ENCODE measurements at places on chromosomes 6 and 20.

- no peak for DNase-seq
Measured at GRCh38 chr20:33160681-33161080, 7.3 kb upstream of the BPIFA2 start.

DNA sequence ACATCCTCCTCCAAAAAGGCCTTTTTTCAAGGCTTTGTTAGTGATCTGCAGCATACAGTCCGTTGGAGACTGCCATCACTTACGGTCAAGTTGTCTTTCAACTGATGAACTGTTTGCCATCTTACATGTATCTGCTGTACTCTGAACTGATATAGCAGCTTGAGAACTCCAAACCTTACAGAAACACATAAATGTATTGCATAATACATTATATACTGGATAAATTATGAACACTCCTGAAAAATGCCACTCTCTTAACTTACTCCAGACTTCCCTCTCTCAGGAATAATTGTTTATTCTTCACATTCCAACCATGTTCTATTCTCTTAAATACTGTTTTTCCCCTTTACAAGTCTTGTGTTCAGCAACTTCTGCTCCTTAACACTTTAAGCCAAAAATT lies 14.6 kb upstream of the RHAG start:
- DNase-seq = no peak

GRCh38 chr20:16246870-16247269 lies 326.4 kb downstream of the KIF16B start:
- DNase-seq = no peak

DNA sequence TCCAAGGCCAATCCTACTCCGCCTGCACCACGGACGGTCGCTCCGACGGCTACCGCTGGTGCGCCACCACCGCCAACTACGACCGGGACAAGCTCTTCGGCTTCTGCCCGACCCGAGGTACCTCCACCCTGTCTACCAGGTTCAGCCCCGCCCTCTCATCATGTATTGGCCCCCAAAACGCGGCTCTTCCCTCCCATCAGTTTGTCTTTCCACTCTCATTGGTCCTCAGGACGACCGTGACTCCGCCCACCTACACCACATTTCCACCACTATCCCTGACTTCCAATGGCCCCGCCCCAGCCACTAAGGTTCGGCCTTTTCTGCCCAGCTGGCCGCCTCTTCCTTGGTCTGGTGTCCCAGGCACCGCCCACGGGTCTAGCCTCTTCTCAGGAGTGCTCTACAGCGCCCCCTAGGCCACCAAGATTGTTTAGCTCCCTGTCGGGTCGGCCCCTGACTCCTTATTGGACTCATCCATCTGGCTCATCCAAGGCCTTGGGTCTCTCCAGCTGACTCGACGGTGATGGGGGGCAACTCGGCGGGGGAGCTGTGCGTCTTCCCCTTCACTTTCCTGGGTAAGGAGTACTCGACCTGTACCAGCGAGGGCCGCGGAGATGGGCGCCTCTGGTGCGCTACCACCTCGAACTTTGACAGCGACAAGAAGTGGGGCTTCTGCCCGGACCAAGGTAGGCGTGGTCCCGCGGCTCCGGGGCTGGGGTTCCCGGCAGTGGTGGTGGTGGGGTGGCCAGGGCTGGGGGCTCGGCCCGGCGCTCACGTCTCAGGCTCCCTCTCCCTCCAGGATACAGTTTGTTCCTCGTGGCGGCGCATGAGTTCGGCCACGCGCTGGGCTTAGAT lies 3.1 kb downstream of the MMP9 start:
- DNase-seq = peak; percentile 60

DNA sequence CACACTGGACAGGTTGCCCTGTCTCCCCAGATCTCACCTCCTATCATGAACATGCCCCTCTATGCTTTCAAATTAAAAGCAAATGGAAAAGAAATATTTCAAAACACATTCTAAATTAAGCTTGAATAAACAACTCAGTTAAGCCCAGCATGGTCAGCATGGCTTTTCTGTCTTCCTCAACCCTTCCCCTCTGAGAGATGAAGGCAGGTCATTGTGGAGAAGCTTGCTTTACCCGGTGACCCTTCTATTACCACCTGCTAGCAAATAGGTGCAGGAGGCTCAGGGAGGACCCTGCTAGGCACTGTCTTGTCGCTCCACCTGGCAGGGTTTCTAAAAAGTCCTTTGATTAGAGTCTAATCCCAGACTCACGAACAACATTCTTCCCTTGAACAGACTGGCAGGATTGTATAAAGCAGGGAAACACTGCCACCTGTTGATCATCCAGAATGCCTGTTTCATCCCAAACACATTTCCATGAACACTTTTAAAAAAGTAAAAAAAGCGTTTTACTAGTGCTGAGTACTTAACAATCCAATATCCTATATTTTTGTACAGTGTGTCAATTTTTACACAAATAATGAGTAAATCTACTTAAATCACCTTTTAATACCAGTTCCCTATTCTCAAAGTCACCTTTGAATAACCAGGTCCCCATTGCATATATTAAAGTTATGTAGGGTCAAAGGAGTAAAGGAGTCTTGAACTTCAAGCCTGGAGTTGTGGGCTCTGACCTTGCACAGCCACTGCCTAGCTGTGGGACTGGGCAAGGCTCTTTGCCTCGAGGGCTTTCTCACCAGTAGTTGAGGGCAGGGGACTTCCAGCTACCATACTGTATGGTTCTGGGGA lies 75.5 kb downstream of the GPR6 start:
- DNase-seq = peak; percentile 53

DNA sequence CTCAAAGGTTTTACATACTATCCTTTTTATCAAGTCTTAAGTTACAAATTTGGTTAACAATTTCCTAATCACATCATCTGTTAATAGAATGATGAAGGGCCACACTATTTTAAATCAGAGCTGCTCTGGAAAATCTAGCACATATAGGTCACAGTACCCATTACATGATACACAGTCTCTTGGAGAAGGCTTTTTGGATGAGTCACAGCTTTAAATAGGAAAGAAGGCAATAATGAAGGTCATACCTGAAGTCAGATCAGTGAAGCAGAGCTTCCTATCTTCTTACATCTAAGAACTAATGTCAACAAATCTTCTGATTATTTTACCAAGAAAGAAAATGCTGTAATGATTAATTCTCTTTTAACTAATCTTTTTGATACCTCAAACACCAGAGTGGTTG lies 248.5 kb downstream of the BTBD9 start:
- DNase-seq = no peak

- no peak for DNase-seq
Measured at GRCh38 chr6:1873781-1874180, 264.1 kb downstream of the FOXC1 start.

DNA sequence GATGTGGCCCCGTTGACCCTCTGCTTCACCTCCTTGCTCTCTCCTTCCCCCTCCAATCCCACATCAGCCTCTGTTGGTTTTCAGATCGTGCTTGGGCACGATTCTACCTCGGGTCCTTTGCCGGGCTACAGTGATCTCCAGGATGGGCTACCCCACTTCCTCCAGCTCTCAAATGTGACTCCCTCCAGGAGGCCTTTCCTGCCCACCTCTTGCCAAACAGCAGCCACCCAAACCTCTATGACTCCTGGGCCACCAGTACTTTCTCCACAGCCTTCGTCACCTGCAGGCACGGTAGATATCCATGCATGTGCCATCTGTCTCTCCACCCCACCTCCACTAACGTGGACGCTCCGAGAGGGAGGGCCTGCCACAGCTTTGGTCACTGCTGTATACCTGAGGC lies 55.9 kb upstream of the NXT1 start:
- DNase-seq = no peak

DNA sequence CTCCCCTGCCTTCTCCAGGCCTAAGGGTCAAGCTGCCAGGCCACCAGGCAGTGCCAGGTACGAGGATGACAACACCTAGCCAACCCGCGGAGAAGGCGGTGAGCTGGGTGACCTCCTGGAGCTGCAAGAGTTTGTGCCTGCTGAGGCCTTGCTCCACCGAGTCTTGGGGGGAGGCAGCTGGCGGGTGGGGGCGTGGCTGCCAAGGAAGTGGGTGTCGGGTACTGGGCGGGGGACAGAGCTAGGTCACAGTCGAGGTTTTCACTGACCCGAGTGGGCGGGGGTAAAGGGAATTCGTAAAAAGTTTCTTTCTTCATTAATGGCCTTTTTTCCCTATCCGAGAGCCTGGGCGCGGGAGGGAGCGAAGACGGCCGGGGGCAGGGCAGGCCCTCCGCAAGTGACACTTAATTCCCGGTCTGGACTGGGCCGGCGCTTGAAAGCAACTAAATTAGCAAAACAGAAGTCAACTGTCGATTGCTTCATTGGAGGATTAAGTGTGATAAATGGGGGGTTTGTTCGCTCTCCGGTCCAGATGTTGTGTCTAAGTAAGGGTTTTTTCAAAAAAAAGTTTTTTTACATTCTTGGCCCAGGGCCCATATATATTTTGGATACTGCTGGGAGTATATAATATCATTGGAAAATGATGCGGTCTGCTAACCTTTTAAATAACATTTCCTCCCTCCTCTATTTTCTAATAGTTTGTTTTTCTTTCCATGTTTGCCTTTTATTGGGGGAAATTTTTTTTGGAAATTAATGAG lies 43.1 kb upstream of the FOXP4 start:
- no peak for DNase-seq

DNA sequence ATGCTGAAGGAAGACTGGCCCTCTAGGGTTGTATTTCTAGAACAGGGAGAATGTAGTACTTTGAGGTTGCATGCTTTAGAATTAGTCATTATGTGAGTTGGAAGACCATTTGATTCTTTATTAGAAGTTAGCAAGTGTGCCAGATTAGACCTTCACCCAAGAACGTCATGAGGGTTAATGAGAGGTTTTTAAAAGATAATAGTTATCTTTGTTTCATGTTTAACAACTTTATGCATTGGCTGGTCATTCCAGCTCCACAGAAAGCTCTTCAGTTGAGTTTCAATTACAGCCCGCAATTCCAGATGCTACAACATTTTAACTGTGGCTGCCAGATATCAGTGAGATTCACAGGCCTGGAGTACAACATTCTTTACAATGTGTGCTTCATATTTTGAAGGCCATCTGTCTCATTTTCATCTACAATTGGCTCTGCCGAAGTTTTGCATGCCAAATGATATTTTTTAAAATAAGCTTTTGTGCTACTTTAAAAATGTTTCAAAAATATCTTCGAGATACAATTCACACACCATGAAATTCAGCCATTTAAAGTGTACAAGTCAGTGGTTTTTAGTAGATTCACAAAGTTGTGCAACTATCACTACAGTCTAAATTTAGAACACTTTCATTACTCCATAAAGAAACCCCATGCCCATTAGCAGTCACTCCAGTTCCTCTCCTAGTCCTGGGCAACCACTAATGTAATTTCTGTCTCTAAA lies 61.1 kb upstream of the FBXO30 start:
- DNase-seq = no peak
